ENCODE measurements at places on chromosomes 1 and 21.

DNA sequence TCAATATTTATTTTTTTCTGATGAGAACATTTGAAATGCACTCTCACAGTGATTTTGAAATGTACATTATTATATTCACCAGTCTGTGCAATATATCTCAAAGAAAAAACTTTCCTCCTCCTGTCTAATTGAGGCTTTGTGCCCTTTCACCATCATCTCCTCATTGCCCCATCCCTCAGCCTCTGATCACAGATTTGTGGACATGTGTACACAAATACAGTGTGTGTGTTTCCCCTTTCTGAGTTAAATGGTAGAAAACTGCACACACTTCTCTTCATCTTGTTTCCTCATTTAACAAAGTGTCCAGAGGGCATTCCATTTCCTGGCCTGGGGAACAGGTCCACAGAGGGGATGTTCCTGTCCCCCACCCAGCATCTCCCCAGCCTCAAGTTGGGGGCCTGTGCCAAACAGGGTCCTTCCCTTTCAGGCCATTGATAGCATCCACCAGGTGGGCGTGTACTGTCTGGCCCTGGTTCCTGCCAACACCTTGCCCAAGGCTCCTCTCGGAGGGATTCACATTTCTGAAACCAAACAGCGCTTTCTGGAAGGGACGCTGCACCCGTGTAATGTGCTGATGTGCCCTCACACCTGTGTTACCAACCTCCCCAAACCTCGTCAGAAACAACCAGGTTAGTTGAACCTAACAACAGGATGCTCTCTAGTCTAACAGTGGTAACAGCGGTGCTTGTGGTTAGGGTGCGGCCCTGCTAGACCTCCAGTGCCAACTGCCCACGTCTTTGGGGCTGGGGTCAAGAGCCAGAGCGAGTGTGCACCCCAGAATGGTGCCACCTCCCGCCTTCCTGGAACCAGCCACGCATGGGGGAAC lies 54.6 kb downstream of the S100B start:
- no peak for DNase-seq

DNA sequence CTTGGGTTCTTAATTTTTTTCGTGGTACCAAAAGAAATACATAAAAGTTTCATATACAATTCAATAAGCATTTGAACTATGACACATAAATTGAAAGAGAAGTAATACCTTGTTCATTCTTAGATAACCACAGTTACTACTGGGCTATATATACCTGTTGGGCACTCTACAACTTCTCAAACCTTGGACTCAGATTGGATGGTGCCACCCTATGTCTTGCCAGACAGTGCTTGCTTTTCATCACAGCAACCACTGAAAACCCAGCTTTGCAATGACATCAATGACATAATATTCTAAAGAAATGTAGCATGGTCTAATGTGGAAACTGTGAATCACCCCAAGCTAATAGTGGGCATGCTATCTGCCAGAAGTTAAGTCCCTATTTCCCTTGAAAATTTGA lies 62.8 kb upstream of the DPH5 start:
- no peak for DNase-seq

DNA sequence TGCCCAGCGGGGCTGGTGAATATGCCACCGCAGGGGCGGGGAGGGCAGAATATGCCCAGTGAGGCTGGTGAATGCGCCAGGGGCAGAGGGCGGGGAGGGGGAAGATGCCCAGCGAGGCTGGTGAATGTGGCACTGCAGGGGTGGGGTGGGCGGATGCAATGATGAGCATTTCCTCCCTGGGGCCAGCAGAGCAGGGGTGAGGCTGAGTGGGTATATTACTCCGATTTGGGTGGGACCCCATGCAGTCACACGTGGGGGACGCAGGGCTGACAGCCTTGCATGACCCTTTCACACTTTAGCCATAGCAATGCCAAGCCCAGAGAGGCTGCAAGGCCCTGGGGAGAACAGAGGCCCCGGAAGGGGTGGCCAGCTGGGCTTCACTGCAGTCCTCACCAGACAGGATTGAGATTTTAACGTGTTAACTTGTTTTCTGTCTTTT lies 9.3 kb upstream of the SLX9 start:
- DNase-seq = no peak

GRCh38 chr1:92488416-92488815 lies 1.7 kb upstream of the GFI1 start:
- DNase-seq = no peak

DNA sequence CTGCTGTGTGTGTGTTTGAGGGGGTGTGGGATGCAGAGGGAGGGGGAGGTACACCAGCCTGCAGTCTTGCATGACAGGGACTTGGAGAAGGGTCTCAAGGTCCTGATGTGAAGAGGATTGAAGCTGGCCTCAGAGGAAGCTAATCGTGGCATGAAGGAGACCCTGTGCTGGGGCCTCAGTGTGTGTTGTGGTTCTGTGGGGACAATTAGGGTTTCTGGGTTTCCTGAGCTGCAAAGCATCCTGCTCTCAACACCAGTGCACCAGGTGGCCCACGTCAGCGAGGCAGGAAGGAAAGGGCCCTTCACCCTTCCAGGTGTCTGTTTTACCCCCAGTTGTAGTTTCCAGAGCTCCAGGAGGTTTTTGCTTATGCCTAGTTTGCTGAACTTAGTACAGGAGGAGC lies 52.8 kb downstream of the TENT5C start:
- no peak for DNase-seq

DNA sequence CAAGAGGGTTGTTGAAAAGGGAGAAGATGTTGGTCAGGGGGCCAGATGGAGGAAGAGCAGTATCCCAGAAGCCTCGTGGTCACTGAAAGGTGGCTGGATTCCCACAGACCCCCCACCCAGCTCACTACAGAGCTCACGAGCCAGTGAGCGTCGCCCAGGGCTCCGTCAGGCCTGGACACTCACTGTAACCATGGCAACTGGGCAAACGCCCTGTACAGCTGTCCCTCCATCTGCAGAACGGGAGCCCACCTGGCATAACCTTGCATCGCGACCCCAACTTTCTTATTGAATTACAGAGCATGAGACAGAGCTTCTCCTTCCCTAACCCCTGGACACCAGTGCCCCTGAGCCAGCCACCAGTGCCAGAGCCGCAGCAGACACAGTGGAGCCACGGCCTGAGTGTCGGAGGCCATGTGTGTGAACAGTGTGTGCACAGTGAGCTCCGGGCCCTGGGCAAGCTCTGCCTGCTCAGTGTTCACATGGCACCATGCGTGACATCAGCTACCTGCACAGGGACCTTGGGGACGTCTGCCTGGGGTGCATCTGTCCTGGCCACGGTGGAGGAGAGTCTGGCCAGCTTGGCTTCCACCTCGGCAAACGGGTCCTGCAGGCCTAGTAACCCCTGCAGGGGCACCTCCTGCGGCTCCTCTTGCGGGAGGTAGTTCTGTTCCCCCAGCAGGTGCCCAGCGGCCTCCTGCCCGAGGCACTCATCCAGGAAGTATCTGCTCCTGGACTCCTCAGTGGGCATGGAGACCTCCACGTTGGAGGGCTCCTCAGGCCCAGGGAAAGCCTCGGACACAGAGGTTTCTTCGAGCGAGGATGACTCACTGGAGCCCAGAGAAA lies 25.9 kb upstream of the DDOST start:
- DNase-seq = no peak

GRCh38 chr1:218741852-218742251 lies 396.7 kb downstream of the TGFB2 start:
- DNase-seq = no peak

GRCh38 chr1:231407547-231408396 lies 14.3 kb downstream of the EGLN1 start:
- no peak for DNase-seq

DNA sequence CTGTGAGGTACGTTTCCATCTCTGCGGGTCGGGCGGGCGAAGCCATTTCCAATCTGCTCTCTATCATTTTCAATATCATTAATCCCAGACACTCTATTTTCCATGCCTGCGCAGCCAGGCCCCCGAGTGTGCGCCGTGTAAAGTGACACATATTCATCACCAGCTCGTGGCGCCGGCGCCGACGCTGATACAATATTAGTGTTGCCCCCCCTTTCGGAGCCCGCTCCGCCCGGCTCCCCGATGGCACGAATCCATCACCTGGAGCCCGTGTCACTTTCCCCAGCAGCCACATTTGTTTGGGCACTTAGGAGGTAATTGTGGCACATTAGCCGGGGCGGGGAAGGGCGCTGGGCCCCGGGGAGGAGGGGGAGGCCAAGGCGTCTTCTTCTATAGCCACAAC lies 33.7 kb upstream of the DMBX1 start:
- no peak for DNase-seq

DNA sequence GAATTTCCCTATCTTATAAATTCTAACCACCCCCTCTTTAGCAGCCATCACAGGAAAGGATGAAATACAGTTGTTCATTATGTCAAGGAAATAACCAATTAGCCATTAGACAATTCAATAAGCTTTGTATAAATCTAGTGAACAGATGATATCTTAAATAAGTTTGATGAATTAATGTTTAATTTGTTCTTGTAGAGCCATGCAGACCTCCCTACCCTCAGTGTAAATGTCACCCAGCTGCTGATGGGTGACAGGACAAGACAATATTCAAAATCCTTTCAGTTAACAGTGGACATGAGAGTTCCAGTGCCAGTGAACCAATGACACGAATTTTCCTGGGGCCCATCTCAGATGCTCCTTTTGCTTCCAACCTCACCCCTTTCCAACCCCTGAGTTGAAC lies 395.9 kb downstream of the KCTD3 start:
- DNase-seq = no peak

DNA sequence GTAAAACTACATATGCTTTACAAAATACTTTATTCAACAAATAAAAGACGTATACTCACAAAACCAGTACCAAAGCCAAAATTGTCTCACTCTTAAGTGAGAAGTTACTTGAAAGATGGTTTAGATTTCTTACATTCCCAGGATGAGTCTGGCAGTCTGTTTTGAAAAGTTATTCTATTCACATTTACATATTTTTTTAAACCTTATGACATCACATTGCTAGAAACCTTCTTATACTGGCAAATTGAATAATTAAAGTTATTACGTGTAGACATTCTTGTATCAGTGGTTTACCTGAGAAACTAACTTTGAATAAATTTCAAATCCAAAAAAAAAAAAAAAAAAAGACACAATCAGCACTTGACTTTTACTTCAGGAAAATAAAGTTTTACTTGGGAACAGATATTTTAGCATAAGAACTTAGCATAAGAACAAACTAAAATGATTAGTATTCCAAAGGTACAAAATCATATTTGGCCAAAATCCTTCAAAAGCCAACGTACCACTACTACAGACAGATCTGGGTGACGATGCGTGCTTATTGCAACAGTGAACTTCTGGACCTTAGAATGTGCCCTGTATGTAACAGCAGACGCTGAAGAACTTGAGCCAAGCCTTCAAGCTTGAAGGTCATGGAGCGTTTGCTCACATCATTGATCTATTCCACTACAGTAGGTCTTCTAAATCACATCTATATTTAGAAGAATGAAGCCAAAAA lies 2.5 kb downstream of the CDC42BPA start:
- no peak for DNase-seq

DNA sequence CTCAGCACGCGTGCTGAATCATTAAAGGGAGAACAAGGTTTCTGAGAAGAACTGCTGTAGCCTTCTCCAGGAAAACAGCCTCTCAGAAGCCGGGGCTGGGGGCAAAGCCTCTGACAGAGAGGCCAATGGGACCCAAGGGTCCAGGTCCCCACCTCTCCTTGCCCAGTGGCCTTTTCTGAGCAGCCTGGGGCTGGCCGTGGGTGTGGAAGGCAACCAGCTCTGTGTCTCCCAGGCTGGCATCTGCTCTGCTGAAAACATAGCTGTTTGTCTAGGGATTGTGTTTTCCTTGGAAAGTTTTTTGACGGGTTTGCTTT lies 261.2 kb downstream of the NPHP4 start:
- DNase-seq = no peak

GRCh38 chr1:178537382-178538090 lies 24.6 kb downstream of the TEX35 start:
- DNase-seq = no peak

GRCh38 chr1:109091839-109092193 lies 1.3 kb downstream of the TMEM167B start:
- peak; percentile 10 for DNase-seq

GRCh38 chr1:207407655-207408260 lies 46.4 kb upstream of the CR2 start:
- DNase-seq = no peak

- no peak for DNase-seq
These were observed 260.0 kb upstream of the KAZN start for GRCh38 chr1:14338509-14338908.

GRCh38 chr1:64956733-64957441 lies 9.5 kb downstream of the JAK1 start:
- DNase-seq = no peak

DNA sequence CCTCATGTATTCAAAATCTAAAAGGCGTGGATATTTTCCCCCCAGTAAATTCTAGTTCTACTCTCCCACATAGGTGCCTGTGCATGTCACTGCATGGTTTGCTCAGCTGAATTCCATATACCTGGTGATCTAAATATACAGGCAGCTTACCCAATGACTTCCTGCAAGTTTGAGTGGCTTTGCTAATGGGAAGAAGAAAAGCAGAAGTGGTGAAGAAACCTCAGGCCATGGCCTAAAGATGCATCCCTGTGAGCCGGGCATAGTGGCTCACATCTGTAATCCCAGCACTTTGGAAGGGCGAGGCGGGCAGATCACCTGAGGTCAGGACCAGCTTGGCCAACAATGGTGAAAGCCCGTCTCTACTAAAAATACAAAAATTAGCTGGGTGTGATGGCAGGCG lies 11.5 kb downstream of the SLC44A3 start:
- DNase-seq = peak; percentile 75

DNA sequence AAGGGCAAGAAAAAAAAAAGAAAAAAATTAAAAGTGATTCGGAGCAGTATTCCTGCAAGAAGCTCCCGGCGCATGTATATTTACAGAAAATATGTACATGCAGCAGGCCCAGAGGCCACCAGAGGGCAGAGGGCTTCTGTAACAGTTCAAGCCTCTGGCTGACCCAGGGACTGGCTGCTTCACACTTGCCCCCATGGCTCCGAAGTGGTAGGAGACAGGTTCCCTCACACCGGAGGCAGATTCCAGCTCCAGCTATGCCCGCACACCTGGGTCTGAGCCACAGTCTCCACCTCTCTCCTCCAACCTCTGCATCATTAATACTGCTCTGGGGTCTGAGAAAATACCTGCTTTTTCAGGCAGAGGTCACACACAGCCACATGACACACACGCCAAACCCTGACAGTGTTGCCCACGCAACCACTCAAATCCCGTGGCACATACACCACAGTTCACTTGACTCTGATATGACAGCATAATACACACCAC lies 2.2 kb upstream of the ARHGAP30 start:
- DNase-seq = peak; percentile 27

DNA sequence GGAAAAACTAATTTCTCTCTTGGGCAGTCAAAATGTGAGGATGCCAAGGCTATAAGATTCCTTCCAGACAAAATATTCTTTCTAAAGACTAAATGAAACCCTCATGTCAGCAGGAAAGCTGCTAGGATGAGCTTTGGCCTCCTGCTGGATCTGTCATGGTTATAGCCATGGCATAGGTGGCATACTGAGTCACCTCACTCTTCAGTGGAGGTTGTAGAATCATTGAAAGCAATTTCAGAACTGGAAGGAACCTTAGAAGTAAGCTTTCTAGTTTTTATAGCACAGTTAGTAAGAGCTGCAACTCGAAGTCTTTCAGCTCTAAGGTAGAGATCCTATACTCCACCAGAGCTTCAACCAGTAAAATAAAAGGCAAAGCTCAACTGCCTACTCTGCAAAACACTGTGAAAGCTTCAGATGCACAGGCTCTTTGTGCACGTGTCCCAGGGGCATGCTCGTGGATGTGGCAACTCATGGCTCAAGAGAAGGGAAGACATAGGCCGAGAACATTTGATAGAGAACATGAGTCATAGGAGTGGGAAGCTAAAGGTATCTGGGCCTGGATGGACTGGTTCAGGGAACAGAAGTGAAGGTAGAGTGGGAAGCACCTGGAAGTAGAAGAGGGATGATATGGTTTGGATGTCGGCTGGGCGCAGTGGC lies 5.8 kb downstream of the AVPR1B start:
- no peak for DNase-seq

Measured in GF-D8 (cell line).